ENCODE measurements at places on chromosomes 5 and 9. TPM values are rescaled to one million over a fixed set of nuclear protein-coding genes. Genes with fewer than 3 reads are reported as not detected.

- DNase-seq = no peak
Observed at GRCh38 chr5:79842991-79843390, 148.1 kb downstream of the MTX3 start.

DNA sequence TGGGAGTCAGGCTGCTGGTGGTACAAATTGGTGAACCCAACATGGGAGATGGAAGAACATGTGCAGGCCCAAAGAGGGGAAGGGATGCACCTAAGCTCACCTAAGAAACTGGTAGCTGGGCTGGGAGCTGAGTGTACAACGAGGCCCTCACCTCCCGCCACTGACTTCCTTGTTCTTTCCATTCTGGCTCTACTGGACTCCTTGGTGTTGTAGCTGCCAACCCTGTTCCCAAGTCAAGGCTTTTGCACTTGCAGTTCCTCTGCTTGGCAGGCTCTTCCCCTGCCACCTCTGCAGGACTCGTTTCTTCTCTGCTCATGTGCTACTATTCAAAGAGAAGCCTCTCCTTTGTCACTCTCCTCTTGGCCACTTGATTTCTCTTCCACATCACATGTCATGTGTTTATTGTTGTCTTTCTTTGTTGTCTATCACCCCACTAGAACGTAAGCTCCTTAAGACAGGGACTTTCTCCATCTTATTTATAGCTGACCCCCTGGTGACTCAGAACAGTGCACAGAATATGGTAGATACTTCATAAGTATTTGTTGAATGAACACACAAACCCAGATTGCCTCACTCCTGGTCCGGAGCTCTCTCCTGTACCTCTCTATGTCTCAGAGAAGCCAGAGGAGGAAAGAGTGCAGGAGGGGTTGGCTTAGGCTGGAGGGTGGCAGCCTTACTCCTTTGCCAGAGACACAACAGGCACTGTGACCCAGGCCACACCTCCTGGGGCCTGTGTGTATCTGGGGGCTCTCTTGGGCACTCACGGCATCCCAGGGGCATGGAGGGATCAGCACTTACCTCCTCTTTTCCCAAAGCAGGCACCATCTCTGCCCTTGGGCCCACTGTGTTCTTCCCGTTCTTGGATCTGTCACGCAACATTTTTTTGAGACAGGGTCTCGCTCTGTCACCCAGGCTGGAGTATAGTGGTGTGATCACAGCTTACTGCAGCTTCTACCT is 5.2 kb upstream of the SPINK4 start:
- DNase-seq = no peak

DNA sequence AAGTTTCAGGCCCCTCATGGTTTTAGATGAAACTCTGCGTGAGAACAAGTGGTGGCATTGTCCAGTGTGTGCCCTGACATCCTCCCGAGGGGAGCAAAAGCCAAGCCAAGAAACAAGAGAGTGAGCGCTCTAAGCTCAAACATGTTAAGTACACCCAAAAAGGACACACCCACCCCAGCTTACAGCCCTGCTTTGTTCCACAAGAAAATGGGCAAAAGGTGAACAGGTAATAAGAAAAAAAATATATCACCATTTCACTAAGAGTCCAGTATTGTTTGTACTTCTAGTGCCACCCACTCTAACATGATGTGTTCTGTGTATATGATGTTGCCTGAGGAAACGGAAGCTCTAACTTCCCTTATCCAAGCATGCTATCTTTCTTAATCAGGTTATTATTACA is 278.2 kb downstream of the SLIT3 start:
- no peak for DNase-seq

- no peak for DNase-seq
Observed at GRCh38 chr5:58260243-58260642, 199.6 kb downstream of the PLK2 start.

GRCh38 chr5:154995679-154996078 is 17.9 kb upstream of the KIF4B start:
- no peak for DNase-seq

DNA sequence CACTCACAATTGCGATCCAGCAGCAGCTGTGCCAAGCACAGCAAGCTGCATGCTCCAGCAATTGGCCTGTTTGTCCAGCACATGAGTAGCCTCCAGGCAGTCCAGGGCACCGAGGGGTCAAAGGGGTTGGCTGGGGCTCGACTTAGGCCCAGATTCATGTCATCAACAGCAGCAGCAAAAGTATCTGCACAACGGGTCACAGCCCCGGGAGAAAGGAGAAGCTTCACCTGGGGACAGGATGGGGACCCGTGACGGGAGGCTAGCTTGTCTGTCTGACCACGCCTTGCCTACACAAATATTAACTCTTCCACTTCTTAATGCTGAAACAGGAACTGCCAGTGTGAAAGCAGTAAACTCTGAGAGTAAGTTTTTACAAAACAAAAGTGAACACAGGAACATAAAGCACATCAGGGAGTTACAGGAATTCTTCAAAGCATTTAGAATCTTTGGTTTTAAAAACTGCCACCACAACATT is 191.2 kb downstream of the PIK3R1 start:
- DNase-seq = no peak

GRCh38 chr9:77521091-77521490 is 127.0 kb downstream of the GNA14 start:
- DNase-seq = no peak

LHFPL2 gene
- total RNA-seq = 0.40 TPM

ZNF454 gene
- total RNA-seq = not detected

NUDT2 gene
- 32.7 TPM for total RNA-seq

BTNL3 gene
- total RNA-seq = not detected

FBXL7 gene
- total RNA-seq = not detected

FOXD4L3 gene
- total RNA-seq = 0.14 TPM

PLEKHG4B gene
- not detected for total RNA-seq
